Stimulated activated CD4-positive, alpha-beta T cell treated with anti-CD3 and anti-CD28 coated beads, Interleukin-15, amount 100 ng/mL, for 1 hour (primary cell): ENCODE measurements at places on chromosomes 12 and 14.

DNA sequence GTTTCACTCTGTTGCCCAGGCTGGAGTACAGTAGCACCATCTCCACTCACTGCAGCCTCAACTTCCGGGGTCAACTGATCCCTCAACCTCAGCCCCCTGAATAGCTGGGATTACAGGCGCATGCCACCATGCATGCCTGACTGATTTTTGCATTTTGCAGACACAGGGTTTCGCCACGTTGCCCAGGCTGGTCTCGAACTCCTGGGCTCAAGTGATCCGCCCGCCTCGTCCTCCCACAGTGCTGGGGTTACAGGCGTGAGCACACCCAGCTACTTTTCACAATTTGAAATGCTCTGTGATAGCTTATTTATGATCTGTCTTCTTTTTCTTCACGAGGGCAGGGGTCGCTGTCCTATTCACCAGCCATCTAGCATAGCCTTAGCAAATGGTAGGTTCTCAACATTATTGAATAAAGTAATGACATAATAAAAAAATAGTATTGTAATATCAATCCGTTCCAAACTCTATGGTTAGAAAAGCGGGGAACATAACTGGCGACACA lies 477 bp upstream of the DDX47 start:
- DNase-seq: no peak

- no peak for DNase-seq
Measured at GRCh38 chr14:61939776-61940175, 177.6 kb downstream of the SNAPC1 start.

GRCh38 chr14:72763892-72764291 lies 130.0 kb downstream of the DPF3 start:
- DNase-seq: no peak

DNA sequence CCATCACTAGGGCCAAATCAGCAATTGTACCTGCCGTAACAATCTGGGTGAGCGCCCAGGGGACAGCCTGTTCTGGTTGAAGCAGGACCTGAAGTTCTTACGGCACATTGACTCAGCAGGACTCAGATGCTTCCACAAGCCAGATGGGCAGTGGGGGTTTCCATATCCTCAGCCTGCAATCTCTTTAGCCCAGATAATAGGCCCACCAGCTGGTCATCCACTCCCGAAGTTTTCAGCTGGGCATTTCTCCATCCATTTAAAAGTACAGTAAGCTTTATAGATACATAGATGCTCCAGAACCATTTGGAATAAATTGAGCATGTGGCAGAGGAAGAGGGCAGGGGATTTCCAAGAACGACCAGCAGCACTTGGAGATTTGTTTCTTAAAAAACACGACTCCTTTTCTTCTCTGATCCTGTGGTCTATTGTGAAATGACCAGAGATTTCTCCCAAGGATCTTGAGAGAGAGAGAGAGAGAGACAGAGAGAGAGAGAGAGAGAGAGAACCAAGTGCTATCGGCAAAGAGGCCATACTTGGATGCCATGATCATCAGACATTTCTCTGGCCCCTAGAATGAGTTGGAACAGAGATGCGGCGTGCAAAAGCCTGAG lies 74.8 kb upstream of the PLXNC1 start:
- no peak for DNase-seq

GRCh38 chr12:119440803-119441360 lies 106.4 kb downstream of the CCDC60 start:
- no peak for DNase-seq

- DNase-seq: no peak
Measured at GRCh38 chr14:106513302-106513701, 986.9 kb downstream of the TMEM121 start.

- no peak for DNase-seq
Measured at GRCh38 chr12:113220593-113221180, 577 bp upstream of the TPCN1 start.

DNA sequence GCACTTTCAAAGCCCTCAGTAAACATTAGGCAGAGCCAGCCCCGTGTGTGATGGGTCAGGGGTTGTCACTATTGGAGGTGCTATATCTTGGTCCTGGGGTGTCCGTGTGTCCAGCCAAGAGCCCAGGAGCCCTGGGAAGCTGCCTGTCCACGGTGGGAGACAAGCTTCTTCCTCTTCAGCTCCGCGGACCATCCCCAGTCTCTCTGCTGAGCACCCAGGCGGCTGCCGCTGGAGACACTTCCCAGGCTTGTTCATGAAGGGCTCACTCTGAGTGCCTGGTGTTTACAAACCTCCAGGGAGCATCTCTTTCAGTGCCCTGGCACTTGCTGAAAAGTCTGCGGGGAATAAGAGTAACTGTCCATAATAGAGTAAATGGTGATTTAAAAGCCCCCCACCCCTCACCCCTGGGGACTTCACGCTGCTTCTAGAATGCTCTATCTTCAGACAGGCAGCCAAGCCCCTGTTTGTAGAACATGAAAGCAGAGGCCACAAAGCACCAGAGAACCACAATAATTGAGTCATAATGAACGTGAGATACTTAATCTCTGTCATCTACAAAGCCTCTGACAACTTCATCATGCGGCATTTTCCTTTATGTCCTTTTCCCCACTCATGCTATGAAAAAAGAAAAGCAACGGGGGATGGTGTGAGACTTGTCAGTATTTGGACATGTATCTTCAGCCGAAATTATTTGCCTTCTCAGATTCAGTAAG lies 178.6 kb downstream of the TMEM132C start:
- no peak for DNase-seq

DNA sequence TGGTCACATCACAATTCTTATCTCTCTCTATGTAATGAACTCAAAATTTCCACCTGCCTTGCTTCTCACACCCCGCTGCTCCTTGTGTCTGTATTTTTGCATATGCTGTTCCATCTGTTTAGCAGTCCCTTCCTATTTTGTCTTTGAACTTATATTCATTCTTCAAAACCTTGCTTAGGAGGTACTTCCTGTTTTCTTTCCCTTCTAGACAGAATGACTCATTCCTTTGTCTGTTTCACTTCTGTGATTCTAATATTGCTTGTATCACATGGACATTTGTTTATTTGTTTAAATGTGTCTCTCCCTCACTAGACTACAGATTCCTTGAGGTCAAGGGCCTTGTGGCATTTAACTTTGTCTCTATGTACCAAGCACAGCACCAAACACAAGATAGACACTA lies 424.2 kb downstream of the ETNK1 start:
- no peak for DNase-seq

DNA sequence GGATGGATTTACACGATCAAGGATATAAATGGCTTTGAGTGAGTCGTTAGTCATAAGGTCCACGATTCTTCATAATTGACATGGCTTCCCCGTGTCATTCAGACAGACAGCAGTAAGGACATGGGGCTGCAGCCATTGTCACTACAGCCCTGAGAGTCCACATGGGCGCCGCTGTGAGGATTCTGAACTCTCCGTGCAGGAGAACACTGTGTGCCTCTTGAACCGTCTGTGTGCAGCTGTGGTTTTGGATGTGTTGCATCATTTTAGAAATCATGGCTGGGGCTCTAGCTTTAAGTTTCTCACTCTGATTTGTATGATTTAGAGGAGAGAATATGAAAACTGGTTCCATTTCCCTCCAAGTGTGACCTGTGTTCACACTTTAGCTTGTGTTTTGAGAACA lies 47.2 kb downstream of the NPAS3 start:
- no peak for DNase-seq

DNA sequence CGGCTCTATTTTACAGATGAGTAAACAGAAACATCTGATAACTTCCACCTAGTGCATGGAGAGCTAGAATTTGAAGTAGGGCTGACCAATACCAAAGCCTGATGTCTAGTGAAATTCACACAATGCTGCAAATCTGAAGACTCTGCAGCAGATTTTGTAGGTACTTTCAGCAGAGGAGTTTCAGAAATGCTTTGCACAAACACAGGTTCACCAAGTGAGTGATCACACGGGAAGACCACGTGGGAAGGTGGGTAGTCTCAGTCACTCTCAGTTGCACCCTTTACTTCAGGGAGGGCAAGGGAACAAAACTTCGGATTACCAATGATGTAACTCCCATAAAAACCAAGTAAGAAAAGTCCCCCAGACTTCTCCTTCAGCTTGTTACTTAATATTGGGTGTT lies 63.3 kb upstream of the DAAM1 start:
- DNase-seq: no peak

GRCh38 chr14:105023144-105023543 lies 2.3 kb upstream of the CDCA4 start:
- DNase-seq: no peak

DNA sequence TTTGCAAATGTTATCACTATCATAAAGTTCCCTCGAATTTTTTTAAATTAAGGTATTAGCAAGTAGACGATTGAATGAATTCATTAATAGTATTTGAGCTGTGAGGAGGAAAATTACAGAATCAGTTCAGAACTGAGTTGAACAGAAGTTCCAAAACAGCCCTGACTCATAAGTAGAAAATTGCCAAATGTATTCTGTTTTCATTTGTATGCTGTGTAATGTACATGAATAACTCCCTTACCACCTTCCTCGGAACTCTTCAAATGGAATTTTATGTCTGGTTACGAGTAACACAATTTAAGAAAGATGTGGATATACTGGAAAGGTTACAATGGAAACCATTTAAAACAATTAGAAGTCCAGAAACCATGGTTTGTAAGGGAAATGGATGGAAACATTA lies 283.3 kb upstream of the FAR2 start:
- DNase-seq: no peak

DNA sequence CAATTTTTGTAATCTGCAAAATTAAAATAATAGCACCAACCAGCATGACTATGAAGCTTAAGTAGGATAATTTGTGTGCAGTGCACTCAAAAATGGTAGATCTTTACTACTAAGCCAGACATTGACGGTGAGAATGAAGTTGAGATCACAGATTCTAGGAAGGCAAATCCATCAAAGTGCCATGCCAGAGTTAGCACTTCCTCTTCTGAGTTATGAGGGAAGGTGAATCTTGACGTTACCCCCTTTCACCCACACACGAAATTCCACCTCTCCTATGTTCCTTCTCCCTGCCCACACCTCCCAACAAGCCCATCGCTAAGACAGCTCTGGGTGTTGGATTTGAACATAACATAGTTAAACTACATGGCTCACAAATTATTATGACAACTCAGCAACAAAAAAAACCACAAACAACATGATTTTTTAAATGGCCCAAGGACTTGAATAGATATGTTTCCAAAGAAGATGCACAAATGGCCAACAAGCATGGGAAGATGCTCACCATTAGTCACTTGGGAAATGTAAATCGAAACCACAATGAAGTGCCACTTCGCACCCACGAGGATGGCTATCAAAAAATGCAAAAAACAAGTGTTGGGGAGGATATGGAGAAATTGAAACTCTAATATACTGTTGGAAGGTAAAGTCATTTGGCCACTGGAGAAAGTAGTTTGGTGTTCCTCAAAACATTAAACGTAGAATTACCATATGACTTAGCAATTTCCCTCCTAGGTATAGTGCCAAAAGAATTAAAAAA lies 119.3 kb upstream of the RAP1B start:
- no peak for DNase-seq

DNA sequence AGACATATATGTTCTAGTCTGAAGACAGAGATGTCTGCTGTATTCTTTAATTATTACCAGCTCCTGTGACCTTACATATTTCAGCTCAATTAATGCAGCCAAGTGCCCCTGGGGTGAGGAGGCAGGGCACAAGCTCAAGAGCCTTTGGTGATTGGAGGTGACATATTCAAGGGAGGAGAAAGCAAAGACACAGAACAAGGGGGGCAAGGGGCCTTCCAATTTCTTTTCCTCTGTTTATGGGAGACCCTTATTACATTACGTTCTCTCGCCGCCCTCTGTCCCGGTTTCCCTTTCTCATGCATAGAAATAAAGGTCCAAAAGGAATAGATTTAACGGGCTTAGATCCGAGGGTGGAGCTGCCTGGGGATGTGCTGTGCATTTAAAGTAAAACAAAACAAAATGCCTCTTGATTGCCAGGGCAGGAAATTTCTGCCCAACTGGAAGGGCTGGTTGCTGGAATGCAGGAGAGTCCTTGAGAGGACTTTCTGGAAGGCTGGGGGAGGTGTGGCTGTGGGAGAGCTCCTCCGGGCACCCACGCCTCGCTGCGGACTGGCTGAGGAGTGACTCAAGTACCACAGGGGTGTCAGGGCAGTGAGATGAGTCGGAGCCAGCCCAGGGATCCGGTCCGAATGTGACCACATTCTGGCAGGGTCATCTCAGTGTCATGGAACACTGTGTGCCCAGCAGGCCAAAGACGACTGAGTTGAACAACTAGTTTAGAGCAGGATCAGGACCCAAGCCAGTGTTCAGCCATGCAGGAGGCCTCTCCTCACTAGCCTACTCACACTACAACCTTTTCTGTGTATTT lies 32.1 kb upstream of the GSG1 start:
- no peak for DNase-seq

GRCh38 chr12:3177778-3178425 lies 100.7 kb downstream of the TSPAN9 start:
- no peak for DNase-seq

DNA sequence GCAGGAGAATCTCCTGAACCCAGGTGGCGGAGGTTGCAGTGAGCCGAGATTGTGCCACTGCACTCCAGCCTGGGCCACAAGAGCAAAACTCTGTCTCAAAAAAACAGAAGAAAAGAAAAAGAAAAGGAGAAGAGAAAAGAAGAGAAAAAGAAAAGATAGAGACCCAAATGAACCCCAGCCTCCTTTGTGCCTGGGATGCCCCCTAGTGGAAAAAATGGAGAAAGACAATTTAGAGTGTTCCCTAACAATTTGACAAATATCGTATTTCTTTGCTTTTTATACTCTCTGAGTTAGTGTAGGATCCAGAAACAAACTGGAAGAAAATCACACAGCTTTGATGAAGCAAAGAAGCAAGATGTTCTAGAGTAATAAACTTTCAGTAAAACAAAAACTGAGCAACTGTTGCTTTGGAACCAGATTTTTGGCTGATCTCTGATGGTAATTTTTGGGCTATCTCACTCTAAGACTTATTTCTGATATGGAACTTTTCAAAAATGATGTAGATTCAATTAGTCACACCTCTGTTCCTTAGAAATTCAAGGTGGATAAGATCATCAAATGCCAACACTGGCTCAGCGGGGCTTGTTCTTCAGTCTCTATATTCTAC lies 18.6 kb upstream of the PRKAB1 start:
- no peak for DNase-seq

GRCh38 chr12:27343255-27344000 lies 10.8 kb downstream of the BMAL2 start:
- DNase-seq: no peak

DNA sequence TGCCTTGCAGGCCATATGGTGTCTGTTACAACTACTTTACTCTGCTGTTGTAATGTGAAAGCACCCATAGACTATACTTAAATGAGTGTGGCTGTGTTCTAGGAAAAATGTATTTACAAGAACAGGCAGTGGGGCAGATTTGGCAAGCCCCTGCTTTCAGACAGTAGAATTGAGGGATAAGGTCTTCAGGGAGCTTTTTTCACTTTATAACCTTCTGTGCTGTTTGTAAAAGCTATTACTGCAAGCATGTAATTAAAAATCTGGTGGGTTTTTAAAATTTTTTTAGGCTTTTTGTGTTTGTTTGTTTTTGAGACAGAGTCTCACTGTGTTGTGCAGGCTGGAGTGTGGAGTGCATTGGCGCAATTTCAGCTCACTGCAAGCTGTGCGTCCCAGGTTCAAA lies 73.9 kb downstream of the VEZT start:
- DNase-seq: no peak

DNA sequence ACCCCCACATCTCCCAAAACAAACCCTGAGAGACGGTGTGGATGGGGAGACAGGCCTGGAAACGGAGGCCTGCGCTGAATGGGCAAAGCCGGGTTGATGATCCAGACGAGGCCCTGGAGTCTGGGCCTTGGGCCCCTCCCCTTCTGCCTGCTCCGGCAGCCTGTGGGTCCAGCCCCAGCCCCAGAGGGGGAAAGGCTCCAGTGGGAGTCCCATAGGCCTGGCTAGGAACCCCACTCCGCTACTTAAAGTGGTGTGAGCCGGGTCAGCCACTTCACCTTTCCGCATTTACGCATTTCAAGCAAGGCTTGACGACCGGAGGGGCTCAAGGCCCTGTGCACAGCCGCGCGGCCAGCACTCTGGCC lies 695 bp upstream of the TNFAIP2 start:
- DNase-seq: no peak
